Inflammatory macrophage treated with lipopolysaccharide for 4 hours (primary cell): ENCODE measurements at places on chromosomes 4 and X.

GRCh38 chr4:987624-988513 is 1.0 kb downstream of the IDUA start:
- DNase-seq = no peak

DNA sequence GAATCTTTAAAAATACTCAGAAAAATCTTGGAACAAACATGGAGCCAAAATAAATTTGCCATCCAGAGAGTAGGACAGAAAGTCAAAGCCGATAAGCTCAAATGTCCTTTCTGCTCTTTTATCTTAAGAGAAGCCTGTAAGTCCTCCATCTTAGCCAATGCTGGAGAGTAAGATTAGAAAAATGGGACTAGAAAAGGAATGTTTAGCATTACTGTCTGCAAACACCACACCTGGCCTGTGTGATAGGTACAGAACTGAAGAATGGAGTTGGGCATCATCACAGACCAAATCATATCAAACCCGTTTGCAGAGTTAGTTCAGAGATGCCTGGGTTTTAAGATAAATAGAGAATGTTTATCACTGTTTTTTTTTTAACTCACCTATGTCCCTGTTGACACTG is 10.5 kb upstream of the SLC39A8 start:
- no peak for DNase-seq

DNA sequence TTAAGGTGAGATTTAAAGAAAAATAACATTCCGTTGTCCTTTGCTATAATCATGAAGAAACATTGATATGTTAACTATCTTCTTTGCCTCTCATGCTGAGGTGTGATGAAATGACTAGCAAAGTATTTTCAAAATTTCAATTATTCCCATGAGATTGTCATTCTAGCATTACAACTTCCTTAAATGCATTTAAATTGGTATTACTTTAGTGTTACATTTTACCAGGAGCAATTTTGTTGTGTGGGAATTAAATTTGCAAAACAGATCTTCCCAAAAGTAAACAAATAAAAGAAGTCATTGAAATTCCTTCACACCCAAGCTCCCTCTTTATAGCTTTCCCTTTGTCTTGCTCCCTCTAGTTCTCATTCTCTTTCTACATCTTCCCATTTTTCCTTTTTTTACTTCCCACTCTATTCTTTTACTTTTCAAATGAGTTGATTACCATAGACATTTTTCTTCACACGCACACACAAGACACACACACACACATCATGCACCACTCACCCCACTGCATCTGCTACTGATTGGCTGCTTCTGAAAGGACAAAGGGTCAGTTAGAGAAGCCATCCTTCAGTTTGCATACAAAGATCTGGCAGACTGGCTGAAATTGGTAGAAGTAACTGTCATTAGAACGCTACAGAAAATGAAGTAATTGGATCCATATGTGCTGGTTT is 10.0 kb upstream of the APELA start:
- no peak for DNase-seq

DNA sequence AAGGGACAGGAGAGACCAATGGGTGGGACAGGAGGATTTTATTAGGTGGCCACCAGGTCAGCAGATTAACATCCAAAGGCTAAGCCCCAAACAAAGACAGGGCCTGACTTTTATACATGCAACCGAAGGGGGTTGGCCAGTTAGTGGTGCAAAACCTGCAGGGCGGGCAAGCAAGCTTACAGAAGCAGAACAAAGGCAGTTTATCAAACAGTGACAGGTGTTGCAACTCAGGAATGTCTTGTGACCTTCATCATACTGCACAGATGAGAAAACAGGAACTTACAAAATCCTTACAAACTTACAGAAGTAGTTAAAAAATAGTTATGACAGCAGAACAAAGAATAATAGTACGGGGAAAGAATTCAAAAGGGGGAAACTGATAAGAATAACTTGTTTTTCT is 708.1 kb downstream of the GLUD2 start:
- DNase-seq = no peak

DNA sequence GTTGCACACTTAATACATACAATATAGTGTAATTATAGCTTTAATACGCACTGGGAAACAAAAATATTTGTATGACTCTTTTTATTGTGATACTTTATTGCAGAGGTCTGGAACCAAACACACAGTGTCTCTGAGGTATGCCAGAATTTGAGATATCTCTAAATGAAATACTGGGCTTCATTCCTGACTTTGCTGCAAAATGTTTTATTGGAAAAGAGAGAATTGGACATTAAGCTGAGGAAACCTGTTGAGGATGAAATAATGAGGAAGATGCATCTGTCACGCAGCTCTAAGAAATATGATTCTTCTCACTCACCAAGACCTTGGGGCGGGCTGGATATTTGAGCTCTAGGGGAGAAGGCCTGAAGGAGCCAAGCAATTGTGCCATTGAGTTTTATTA is 242.1 kb downstream of the CPE start:
- DNase-seq = no peak

DNA sequence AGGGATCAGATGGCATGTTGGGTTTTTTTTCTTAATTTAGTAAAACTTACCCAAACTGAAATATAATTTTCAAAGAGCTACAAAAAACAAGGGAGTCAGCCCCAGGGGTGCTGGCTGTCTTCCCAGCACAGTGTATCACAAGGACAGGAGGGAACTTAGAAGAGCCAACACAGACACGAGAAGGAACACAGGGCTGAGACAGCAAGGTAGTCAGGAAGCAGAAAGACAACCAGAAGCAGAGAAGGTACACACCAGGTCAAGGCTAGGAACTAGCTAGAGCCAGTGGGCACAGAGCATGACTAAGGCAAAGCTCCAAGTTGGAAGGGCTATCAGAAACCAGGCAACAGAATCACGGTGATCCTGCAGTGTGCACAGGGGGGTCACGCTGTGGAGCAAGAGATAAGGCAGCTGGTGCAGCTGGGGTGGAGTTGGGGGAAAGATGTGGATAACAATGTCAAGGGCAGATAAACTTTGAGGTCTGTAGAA is 168.7 kb downstream of the NR3C2 start:
- DNase-seq = no peak

- DNase-seq = no peak
Measured at GRCh38 chr4:152064282-152064681, 303.5 kb upstream of the GATB start.

GRCh38 chr4:6092131-6092530 is 73.9 kb upstream of the C4orf50 start:
- no peak for DNase-seq

- peak; percentile 10 for DNase-seq
Measured at GRCh38 chr4:169068423-169068822, 58.4 kb upstream of the CBR4 start.
